ENCODE measurements at places on chromosomes 13 and 19.

GRCh38 chr19:9672893-9673292, 2.0 kb downstream of the ZNF562 start:
- no peak for DNase-seq

- no peak for DNase-seq
Measured at GRCh38 chr19:55352040-55352439, 2.5 kb downstream of the COX6B2 start.

DNA sequence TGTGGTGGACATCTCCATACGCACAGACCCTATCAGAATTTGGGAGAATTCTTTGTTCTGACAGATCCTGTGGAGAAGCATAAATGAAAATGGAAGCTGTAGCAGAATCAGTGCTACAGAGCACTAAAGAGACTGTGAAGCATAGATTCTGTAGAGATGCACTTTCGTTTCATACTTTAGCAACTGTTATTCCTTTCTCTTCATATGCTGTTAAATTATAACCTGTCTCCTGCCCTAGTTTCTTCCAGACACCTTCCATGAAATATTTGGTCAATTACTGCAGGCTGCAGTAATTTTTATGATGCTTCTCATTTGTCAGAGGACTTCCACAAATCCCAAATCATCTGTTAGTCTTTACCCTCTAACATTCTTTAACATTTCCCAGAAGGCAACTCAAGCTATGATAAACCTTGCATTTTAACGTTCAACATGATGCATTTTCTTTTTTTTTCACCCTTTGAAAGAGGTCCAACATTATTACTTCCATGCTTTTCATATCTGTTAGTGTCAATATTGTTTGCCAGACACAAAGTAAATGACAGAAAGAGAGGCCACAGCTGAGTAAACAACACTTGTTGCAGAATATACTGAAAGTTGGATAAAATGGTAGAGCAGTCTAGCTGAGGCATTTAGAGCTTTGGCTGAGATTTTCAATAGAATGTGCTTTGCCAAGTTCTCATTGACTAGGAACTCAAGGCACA, 412.7 kb downstream of the LMO7 start:
- no peak for DNase-seq

DNA sequence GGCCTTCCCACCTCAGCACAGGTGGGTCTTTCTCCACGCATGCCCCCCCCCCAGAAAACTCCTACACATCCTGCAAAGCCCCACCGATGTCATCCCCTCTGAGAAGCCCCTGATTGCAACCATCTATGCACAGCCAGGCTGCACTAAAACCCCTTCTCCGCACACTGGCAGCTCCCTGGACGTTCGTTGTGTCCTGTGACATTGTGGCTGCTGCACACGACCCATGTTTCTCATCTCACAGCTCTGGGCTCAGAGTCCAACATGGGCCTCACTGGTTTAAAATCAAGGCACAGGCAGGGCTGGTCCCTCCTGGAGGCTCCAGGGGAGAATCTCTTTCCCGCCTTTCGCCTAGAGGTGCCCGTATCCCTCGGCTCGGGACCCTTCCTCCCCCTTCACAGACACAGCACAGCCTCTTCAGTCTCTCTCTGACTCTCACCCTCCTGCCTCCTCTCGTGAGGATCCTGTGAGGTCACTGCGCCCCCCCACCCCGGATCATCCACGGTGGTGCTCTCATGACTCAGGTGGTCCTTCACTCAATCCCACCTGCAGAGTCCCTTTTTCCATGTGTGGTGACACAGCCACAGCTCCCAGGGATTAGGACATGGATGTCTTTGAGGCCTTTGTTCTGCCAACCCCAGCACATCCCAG, 71.2 kb downstream of the GADD45B start:
- DNase-seq: no peak

- no peak for DNase-seq
Measured at GRCh38 chr19:29771708-29772414, 39.9 kb upstream of the CCNE1 start.

DNA sequence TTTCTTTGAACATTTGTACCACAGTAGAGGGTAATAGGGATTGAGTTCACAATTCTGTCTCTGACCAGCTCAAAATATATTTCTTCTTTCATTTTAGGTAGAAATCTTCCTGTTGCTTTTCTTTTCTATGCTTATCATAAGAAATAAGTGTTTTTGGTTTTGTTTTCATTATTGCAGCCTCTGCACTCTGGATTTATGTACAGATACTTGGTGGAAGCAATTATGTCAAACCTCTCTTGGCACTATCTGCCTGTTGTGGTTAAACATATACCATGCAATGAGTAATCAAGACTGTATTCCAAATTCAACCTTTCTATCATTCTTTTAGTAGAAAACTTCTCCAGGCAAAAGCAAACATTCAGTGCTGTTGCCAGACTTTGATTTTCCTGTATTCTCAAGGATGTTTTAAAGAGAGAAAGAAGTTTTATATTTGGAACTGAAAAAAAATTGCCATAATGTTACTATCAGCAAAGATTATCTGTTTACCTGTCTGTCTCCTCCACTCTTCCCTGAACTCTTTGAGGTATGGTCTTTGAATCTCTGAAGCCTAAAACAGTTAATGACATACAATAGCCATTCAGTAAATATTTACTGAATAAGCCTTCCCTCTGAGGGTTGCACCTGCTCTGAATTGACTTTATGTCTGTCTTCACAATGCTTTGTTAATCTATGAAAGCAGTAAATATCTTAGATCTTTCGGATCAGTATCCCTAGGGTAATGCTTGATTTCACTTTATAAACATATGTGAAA, 612.5 kb upstream of the PRR20A start:
- DNase-seq: no peak

- no peak for DNase-seq
Measured at GRCh38 chr19:1521636-1522035, 2.2 kb upstream of the PLK5 start.

GRCh38 chr13:20717581-20718542, 14.4 kb downstream of the IL17D start:
- no peak for DNase-seq

DNA sequence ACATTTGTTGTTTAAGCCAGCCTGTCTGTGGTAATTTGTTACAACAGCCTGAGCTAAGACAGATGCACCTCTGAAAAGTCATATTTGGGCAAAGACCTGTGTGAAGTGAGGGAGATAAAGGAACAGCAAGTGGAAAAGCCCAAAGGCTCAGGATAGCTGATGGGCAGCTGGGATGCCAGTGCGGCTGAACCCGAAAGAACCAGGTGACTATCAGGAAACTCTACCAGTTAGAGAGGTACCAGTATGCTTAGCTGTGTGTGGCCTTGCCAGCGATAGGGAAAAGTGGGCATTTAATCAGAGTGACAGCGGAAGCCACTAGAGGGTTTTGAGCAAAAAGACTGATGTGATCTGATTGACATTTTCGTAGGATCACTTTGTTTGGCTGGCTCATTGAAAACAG, 764.8 kb upstream of the GPC6 start:
- DNase-seq: no peak

DNA sequence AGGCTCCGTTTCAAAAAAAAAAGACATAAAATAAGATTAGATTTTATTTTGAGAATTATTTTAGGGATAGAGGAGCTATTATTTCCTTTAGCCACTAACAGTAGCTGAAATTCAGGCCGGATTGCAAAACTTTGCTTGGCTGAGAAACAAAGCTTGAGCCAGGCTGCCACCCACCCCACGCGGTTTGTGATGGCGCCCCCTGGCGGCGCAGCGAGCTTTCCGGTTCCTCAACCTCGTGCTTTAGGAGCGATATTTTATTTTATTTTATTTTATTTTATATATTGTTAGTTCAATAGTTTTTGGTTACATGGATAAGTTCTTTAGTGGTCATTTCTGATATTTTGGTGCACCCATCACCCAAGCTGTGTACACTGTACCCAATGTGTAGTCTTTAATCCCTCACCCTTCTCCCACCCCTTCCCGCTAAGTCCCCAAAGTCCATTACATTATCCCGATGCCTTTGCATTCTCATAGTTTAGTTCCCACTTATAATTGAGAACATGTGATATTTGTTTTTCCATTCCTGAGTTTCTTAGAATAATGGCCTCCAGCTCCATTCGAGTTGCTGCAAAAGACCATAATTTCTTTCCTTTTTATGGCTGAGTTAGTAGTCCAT, 19.8 kb upstream of the CEACAM4 start:
- no peak for DNase-seq

GRCh38 chr19:46069806-46070341, 29.1 kb upstream of the IGFL4 start:
- no peak for DNase-seq

DNA sequence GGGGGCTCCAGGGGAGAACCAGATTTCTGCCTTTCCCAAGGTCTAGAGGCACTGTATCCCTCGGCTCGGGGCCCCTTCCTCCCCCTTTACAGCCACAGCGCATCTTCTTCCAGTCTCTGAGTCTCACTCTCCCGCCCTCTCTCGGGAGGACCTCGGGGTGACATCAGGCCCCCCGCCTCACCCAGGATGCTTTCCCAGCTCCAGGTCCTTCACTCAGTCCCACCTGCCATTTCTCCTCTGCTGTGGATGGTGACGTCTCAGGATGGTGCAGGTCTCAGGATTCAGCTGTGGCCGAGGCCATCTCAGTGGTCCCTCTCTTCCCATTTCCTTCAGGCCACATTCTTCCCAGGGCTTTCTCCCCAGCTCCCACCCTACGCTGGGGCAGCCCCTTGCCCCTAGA, 13.6 kb upstream of the KDM4B start:
- no peak for DNase-seq

DNA sequence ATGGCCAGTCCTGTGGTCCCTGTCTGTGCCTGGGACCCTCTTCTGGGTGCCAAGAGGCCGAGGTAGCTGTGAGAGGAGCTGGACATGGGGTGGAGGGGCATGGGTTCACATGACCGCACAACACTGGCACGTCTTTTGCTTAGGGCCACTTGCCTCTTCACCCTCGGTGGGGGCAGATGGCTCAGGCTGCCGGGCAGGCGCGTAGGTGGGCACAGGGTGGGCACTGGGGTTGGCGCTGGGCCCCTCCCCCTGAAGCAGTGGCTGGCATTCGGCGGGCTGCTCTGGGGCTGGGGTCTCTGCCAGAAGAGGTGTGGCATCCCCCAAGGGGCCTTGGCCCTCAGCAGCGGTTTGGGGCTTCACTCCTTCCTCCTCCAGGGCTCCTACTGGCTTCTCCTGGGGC, 8.4 kb downstream of the PALM3 start:
- DNase-seq: no peak

GRCh38 chr19:52635786-52636570, 2.2 kb downstream of the ZNF83 start:
- no peak for DNase-seq

- no peak for DNase-seq
Measured at GRCh38 chr13:31998131-31998530, 33.4 kb upstream of the FRY start.

GRCh38 chr13:31184981-31185645, 14.7 kb upstream of the B3GLCT start:
- DNase-seq: no peak

DNA sequence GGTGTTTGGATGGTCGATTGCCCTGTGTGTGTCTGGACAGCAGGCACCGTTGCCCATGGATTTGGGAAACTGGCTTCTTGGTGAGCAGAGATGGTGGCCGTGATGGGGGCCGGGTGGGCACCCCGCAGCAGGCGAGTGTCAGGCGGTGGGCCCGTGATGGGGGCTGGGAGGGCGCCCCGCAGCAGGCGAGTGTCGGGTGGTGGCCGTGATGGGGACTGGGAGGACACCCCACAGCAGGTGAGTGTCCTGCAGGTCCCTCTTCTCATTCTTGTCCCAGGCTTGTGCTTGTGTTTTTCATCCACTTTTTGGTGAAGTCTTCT, 86.5 kb downstream of the KDM4B start:
- no peak for DNase-seq

- DNase-seq: no peak
Measured at GRCh38 chr13:54078271-54078870, 1049.8 kb downstream of the OLFM4 start.

- no peak for DNase-seq
Measured at GRCh38 chr13:112903606-112904195, 65.3 kb upstream of the MCF2L start.

- DNase-seq: no peak
Measured at GRCh38 chr19:57123882-57124281, 4.1 kb downstream of the USP29 start.

DNA sequence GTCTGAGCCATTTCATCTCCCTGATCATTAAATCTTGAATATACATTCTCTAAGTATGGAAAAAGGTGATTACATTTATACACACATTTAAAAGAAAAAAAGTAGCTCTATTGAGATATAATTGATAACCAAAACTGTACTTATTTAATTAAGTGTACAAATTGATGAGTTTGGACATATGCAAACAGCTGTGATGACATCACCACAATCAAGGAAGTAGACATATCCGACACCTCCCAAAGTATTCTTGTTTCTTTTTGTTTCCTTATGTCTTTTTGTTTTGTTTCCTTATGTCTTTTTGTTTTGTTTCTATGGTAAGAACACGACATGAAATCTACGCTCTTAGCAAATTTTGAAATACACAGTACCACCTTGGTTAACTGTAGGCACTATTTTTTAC, 1393.9 kb upstream of the MIR17HG start:
- no peak for DNase-seq

DNA sequence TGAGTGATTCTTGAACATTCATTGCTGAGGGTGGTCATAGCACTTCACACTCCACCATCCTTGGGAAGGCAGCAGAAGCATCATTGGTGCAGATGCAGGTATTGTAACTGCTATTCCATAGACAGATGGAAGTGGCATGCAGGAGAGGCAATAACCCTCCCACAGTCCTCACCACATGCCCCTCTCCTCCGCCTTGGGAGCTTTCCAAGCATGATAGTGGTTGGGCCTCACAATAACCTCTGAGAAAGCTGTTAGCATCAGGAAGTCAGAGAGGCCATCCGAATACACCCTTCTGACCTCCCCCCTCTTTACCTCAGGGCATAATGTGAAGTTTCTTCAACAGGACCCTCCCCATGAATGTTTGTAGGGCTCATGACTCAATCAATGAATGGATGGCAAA, 177.9 kb downstream of the KATNAL1 start:
- no peak for DNase-seq

DNA sequence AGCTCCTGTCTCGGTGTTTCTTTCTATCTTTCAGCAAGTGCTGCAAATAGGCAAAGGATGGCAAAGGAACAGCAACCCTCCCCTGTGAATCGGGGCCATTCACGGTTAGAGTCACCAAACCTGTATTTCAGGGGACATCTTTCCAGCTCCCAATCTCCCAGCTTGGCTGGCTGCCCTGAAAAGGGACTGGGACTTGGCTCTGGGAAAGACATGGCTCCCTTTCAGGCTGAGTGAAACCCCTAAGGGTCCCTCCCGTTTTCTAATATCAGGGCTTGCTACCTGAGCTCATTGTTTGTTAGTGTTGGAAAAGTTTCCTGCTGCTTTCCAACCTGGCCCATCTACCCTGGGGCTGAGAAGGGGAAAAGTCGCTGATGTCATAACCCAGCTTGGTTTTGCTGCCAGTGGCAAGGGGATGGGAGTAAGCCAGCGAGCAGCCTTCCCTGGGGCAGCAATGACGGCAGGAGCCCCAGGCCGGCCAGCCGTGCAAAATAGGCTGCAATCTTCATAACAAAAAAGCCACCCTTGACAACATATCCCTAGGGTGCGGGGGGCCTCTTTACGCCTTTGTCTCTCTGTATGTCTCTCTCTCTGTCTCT, 29.9 kb downstream of the SERP2 start:
- DNase-seq: no peak

GRCh38 chr13:99250982-99251825, 7.0 kb downstream of the GPR18 start:
- no peak for DNase-seq

GRCh38 chr19:13964776-13965175, 12.5 kb downstream of the DCAF15 start:
- no peak for DNase-seq

- DNase-seq: no peak
Measured at GRCh38 chr13:44374348-44374712, 706 bp downstream of the SERP2 start.

All from NCI-H524 treated with DMSO at 0.1 percent for 48 hours (cell line).